Fibroblast of villous mesenchyme (primary cell): ENCODE measurements at places on chromosomes 6 and 20. TPM values are rescaled to one million over a fixed set of nuclear protein-coding genes. Genes with fewer than 3 reads are reported as not detected.

The MCCD1 gene
- total RNA-seq = not detected in 2 replicates

The VSX1 gene
- not detected in 2 replicates for total RNA-seq

The CEP250 gene
- 14.5 and 22.0 TPM in 2 replicates for total RNA-seq

The HRH3 gene
- total RNA-seq = not detected in 2 replicates

The TCF21 gene
- total RNA-seq = under 0.01 and 1.3 TPM in 2 replicates

The PAK1IP1 gene
- total RNA-seq = 19.0 and 25.5 TPM in 2 replicates

The MYBL2 gene
- total RNA-seq = 11.7 and 13.2 TPM in 2 replicates
